Naive B cell (primary cell): ENCODE measurements at places on chromosomes 2 and 18. TPM values are rescaled to one million over a fixed set of nuclear protein-coding genes. Genes with fewer than 3 reads are reported as not detected.

GRCh38 chr2:132568656-132569055, 101.3 kb downstream of the LYPD1 start:
- DNase-seq, result no peak

DNA sequence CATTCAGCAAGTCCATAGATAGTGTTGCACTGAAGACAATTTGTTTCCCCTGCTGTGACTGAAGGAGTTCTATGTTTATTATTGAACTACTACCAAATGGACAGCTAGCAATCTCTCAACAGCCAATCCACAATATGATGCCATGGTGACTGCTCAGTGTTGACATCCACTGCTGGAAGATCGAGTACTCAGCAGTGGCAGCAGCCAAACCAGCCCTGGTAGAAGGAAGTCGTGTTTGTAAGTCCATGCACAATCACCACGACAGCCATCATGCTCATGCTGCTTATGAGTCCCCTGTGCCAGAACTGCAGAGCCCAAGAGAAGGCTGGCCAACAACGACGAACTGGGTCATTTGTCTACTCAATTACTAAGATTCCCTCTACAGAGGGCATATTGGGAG, 66.4 kb downstream of the OSR1 start:
- no peak for DNase-seq

- no peak for DNase-seq
Measured at GRCh38 chr2:141557329-141558095, 573.3 kb downstream of the LRP1B start.

DNA sequence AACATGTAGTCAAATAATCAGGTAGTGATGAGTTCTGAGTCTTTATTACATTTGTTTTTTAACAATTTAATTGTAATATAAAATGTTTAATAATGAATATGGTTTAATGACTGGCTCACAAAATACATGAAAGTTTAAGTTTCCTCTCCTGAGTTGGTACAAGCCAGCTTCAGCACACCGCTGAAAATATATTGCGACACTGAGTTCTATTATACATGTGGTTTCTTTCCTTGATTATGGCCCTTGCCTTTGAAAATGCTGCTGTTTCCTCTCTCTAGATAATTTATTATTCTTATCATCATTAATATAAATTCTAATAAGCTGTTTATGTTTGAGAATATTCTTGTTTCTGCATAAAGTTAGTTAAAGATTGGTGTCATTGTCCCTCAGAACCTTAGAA, 249.3 kb downstream of the PARD3B start:
- no peak for DNase-seq

- DNase-seq, result no peak
Measured at GRCh38 chr2:74581463-74581862, 26.9 kb downstream of the DOK1 start.

DNA sequence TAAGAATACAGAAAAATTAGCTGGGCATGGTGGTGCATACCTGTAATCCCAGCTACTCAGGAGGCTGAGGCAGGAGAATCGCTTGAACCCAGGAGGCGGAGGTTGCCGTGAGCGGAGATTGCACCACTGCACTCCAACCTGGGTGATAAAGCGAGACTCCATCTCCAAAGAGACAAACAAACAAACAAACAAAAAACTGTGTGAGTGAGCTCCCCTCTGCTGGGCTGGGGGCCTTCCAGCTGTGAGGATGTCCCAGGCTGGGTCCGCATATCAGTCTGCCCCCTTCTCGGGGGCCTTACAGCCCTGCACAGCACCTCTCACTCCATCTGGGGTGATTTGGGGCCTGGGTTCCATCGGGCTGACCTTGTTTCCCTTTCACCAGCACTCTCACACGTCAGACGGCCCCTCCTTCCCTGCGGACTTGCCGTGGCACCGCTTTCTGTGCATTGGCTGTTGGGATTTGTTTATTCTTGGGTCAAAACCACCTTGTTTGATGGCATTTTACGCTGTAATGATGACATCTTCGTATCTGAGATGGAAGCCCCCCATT, 2.8 kb upstream of the KLHL30 start:
- no peak for DNase-seq

Gene CREG2
- not detected for polyA plus RNA-seq
